ENCODE measurements at places on chromosomes 4 and X. TPM values are rescaled to one million over a fixed set of nuclear protein-coding genes. Genes with fewer than 3 reads are reported as not detected.

The CPZ gene
- total RNA-seq: 32.8 TPM

The MEPE gene
- not detected for total RNA-seq

The MAGEB6B gene
- total RNA-seq: not detected

The GRIA2 gene
- total RNA-seq: 4.4 TPM

The BEX4 gene
- 74.3 TPM for total RNA-seq

The MAGEA8 gene
- not detected for total RNA-seq

The NEIL3 gene
- 5.9 TPM for total RNA-seq

The GUCY1B1 gene
- 18.6 TPM for total RNA-seq

Data from mesothelial cell of epicardium (in vitro differentiated cells).